ENCODE measurements at places on chromosomes 2 and 18.

GRCh38 chr2:85275984-85276540, 51.7 kb downstream of the TGOLN2 start:
- peak; percentile 56 for DNase-seq

GRCh38 chr18:36250827-36251226, 46.7 kb upstream of the FHOD3 start:
- DNase-seq = no peak

GRCh38 chr2:42844366-42844765, 52.0 kb upstream of the HAAO start:
- DNase-seq = no peak

DNA sequence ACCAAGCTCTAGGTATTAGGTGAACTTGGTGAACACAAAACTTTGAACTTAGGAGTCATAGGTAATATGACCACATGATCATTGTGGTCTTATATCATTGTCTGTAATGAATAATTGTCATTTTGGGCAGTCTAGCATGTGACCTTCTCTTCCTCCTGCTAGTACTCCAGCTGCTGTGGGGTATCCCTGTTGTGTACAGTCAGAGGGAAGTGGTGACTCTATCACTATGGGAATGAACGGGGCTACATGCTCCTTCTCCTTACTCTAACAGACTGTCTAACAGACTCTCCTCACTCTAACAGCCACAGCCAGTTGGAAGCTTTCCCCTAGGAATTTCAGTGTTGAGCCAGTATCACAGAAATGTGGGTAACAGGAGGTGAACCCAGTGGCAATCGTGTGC, 68.2 kb upstream of the NEDD4L start:
- DNase-seq = no peak

DNA sequence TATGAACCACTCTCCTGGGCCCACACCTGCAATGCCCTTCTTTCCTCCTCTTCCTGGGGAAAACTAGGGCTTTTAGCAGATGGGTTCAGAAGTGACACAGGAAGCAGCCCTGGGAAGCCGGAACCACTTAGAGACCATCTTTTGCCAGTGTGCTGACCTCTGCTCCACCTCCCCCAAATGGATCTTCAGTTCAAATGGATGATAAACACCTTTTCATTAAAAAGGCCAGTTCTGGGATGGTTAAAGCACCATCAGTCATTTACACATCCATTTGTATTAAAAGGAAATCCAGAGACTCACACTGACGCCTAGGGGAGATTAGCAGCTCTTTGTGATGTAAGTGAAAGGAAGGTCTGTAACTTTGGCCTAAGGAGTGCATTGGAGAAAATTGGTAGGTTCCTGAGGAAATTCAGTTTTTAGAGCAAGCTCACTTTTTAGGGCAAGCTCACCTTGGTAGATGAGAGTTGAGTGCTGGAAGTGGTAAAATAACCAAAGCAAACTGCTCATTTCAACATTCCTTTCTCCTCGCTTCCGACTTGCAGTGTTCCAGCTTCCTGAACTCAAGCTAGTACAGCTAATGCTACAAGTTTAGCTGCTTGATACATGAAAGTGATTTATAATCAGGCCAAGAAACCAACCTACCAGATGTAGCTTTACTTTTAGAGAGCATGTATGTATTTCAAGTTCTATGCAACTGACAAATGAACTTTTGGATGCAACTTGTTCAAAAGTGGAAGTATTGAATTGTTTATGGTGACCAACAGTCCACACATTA, 47.7 kb downstream of the ACTR2 start:
- no peak for DNase-seq

DNA sequence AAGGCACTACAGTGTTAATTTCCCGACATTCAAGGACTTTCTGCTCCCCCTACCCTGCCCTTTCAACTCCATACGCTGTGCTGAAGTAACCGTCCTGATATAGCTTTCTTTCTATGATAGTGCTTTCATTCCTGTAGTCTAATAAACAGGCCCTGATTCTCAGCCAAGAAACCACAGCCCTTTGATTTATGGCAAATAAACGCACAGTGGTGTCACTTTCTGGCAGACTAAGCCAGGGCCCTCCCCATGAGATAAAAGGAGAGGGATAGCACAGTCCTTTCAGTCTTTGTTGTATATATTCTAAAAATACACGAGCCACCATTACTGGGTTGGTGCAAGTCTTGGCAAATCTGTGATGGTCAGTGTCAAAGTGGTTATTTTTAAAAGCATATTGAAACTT, 291.2 kb downstream of the ALPK2 start:
- peak; percentile 42 for DNase-seq

GRCh38 chr2:80348953-80349352, 44.4 kb upstream of the LRRTM1 start:
- no peak for DNase-seq

- DNase-seq = no peak
Observed at GRCh38 chr2:240139666-240140393, 628 bp downstream of the OTOS start.

GRCh38 chr2:119668546-119668945, 10.5 kb upstream of the TMEM177 start:
- no peak for DNase-seq

GRCh38 chr2:1945819-1946218, 201.5 kb upstream of the PXDN start:
- no peak for DNase-seq

DNA sequence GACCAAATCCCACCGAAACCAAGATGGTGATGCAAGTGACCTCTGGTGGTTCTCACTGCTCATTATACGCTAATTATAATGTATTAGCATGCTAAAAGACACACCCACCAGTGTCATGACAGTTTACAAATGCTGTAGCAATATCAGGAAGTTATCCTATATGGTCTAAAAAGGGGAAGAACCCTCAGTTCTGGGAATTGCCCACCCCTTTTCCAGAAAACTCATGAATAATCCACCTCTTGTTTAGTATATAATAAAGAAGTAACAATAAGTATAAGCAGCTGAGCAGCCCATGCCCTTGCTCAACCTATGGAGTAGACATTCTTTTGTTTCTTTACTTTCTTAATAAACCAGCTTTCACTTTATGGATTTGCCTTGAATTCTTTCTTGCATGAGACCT, 31.0 kb upstream of the FMNL2 start:
- DNase-seq = no peak

DNA sequence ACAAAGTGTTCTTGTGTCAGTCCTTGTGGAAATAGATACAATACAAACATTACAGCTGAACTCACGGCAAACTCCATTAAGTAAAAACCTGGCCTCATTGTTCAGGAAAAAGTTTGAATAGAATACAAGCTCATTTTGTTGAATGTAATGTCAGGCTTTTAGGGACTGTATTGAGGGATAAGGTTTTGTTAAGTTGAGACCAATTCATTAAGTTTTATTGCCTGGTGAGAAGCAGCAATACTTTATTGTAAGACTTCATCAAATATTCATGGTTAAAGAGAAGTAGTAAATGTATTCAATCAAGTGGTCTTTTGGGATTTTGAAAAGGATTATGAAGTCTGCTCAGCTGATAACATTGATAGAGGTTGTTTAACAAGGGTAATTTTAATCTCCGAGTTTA, 35.4 kb upstream of the METAP1D start:
- DNase-seq = no peak

DNA sequence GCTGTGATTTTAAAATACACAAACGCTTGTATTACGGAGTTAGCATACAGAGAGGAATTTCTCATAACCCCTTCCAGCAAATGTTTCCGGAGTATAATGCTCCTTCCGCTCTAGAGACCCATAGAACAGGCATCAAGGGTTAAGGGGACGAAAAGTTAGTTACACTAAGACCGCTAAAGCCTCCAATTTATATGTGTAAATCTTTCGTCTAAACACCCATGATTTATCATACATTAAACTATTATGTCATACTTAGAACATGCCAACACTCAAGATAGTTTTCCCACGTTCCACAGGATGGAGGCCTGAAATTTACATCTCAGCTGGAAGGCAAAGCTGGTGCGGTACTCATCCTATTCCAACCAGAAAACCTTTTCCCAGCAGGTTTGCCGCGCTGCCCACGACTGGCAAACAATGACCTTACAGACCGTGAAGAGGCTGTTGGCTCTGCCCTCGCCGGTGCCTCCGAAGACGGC, 650 bp downstream of the ORMDL1 start:
- DNase-seq = peak; percentile 45

GRCh38 chr2:20976527-20976926, 67.3 kb downstream of the APOB start:
- no peak for DNase-seq

DNA sequence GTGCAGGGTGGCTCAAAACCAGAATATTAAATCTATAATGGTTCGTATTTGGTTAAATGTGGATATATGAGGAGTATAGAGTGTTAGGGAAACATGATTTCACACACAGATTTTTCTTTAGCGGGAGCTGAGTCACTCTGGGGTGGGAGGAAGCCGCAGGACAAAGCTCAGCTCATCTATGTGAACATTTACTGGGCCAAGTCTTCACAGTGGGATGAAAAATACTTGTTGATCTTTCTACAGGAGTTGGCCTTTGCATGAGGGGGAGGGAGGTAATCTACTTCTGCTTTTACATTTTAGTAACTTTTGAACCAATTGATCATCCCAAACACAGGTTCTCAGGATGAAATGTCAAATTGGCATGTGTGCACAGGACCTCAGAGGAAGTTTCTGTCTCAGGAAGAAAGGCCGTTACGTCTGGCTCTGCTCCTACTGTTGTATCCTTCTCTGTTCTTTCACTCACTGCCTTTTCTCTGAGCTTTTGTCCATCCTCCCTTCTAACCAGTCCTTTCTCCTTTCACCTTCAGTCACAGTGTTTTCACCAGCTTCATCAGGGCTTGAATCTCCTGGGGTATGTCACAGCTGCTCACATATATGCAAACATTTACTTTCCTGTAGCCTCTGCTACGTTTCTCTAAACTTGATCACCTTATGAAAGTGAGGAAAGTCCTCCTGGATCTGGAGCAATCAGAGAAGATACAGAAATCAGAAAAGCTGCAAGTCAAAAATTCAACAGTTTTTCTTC, 943.3 kb upstream of the FANCL start:
- no peak for DNase-seq
